Cortex of kidney (tissue), 1 donor: ENCODE measurements at places on chromosomes 7 and 10.

DNA sequence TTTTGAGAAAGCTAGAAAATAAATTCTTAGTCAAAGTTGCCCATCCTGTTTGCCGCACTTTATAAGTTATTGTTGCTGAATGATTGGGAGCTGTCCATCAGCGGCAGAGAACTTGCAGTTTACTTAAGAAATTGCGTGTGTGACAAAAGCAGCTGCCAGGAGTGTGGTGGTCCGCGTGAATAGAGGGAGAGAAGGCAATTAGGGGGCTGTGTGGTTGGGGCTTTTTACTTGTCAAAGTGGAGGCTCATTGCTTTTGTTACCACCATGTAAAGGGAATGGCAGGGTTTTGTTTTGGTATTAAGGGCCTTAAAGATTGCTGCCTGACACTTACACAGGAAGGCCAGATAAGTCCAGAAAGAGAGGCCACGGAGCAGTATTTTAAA, 177.8 kb downstream of the TCF7L2 start:
- DNase-seq: no peak

DNA sequence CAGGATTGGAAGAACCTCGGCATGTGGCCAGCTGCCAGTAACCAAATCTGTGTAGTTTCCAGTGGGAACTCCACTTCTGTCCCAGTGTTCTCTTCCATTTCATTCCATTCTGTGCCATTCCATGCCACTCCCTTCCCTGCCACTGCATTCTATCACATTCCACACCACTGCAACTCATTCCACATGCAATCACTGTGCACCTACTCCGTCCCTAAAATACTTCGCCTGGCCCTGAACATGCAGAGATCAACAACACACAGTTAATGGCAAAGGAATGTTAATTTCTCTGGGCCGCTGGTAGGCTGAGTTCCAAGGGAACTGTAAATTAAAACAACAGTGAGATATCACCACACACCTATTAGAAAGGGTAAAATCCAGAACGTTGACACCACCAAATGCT, 64.8 kb downstream of the AKR1B1 start:
- no peak for DNase-seq

DNA sequence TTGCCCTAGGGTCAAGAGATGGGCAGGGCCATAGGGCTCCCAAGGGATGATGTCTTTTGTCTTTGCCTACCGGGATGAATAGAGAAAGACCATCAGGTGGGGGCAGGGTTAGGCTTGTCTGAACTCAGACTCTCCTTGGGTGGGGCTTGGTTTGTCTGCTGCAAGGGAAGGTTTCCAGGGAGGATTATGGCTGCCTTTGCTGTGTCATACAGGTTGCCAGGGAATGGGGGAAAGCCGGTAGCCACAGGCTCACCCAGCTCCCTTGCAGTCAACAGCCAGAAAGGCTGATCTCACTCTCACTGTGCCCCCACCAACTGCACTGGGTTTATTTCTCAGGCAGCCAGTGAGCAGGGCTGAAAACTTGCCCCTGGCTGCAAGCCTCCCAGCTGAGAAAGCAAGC, 253.2 kb downstream of the POLR1F start:
- no peak for DNase-seq

- no peak for DNase-seq
Observed at GRCh38 chr10:56912043-56912442, 551.0 kb upstream of the ZWINT start.

- no peak for DNase-seq
Observed at GRCh38 chr7:32901629-32902028, 10.1 kb upstream of the KBTBD2 start.

DNA sequence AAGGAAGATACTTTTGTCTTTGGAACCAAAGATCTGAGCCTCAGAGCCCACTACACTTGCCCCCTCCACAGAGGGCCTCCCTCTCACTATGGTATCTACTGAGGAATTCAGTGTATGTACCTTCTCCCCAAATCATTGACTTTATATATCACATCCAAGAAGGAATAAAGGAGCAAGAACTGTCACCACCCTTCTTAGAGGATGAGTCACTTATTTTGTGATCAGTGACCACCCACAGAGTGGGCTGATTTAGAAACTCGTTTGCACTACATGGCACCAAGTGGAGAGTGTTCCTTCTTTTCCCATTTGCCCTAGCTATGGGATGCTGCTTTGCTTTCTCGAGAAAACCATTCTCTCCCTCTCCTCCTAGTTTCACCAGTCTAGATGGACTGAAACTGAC, 5.7 kb downstream of the TMEM243 start:
- no peak for DNase-seq

DNA sequence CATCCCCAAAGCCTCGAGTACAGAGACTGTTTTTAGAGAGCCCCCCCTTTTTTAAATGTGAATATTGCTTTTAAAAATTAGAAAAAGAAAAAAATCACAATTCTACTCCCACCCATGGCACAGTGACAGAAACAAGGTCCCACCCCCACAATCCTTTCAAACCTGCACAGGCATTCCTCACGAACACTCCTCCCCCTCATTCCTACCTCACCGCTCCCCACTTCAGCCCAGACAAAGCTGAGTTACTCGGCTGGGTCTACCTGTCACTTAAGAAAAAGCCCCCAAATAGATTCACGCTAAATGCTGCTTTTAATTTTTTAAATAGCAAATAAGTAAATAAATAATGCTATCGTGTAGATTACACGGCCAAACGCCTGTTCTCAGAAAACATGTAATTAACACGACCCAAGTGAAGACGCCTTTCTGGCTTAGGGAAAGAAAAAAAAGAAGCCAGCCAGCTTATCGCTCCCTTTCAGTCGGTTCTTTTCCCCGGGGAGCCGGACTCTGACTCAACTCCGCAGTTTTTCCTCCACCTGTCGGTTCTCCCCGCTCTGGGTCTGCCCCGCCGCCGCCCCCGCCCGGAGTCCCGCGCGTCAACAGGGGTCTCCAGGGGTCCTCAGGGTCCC, 739 bp downstream of the MPP7 start:
- no peak for DNase-seq

- no peak for DNase-seq
Observed at GRCh38 chr10:46232666-46233065, 54.1 kb upstream of the ANTXRL start.

GRCh38 chr7:105800849-105801534, 75.4 kb downstream of the ATXN7L1 start:
- no peak for DNase-seq

DNA sequence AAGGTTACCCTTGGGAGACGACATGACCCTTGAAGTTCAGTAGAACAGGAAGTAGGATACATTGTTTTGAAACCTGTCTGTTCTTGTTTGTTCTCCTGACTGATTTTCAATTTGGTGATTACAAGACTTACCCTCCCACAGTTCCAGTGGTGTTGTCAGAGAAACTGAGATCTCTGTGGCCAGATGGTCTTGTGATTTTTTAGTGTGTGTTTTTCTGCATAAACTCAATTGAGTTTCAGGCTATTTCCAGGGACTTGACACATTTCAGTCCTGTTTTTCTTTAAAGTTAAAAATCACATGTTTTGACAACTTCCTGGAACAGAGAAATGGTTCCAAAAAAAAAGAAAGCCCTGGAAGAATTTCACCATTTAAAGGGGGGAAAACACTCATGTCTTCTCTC, 22.3 kb downstream of the PIK3CG start:
- no peak for DNase-seq

DNA sequence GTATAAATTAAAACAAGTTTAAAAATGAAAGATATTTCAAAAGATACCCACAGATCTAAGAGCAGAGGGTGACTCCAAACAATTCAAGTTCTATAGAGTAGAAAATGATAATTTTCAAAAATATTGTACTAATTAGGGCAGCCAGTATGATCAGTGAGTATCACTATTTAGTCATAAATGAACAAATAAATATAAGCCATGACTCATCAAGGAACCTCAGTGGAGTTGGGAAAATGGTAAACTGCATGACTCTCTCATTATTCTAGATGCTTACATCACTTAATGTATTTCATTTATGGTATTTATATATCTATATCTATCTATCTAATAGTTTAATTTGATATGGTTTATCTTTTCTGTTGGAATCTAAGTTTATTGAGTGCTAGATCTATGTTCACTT, 94.3 kb downstream of the THSD7A start:
- DNase-seq: no peak

DNA sequence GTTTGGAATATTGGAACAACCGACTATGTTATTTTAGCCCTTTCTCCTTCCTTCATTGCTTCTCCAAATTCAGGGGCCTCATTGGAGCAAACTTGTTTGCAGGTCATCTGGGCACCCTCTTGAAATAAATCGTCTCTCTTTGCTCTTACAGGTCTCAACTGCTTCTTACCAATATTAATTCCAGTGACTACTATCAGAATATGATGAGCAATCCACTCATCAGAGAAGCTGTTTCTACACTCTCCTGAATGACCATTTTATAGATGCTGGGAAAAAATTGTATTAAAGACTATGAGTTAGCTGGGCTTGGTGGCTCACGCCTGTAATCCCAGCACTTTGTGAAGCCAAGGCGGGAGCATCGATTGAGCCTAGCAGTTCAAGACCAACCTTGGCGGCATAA, 12.5 kb upstream of the HNRNPF start:
- DNase-seq: no peak

DNA sequence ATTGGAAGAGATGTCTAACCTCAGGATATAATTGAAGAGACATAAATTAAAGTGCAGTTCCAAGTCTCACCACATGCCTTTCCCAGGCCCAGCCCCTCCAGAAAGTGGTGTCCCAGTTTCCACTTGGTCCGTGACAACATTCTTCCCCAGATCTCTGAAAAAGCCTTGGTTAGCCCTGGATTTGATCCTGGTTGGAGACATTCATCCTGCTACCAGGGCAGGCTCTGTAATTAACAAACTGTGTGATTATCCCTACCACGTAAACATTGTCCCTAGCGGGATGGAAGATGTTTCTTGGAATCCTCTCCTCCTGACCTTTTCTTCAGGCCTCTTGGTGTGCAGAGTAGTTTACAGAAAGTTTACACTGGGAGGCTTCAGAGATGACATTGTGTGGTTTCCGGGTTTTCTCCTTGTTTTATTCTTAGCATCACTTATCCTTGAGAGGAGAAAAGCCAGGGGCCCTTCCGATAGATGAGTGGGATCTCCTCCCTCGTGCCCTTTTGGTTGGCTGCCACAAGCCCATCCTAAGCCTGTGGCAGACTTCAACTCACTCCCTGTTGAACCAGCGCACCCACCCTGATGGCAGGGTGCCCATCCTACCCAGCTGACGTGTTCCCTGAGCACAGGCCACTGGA, 83.8 kb downstream of the COL13A1 start:
- DNase-seq: no peak

DNA sequence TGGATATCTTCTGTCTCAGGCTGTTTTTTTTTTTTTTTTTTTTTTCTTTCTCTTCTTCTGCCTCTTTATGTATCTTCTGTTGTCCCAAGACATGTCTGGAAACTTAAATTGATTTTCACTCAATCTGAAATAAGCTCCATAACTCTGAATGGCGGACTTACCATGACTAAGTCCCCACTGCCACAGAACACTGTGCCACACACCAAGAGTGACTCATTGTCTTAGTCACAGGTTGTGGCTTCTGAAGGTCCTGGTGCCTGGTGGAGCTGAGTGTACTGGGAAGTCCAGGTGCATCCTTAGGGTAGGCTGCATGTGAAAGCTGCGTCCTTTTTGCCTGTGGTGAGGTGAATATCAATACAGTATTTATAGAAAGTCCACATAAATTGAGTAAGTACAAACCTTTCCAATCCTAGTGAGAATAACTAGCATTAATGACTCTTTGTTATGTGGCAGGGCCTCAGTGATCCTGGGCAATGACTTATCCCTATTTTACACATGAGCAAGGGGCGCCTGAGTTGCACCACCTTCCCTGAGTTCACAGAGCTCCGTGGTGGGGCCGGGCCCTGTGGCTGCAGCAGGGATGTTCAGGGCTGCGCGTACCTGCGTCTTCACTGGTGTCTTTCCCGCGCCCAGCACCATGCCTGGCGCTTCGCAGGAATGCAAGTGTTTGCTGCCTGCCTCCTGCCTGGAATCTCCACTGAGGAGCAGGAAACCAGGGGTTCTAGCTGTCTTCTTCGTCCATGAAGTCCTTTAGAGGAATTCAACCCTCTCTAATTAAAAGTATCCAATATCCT, 4.3 kb downstream of the PFKP start:
- no peak for DNase-seq

GRCh38 chr7:109950256-109950655, 1140.7 kb upstream of the LRRN3 start:
- DNase-seq: no peak

GRCh38 chr10:44064987-44065787, 319.7 kb downstream of the CXCL12 start:
- DNase-seq: no peak

- DNase-seq: no peak
Observed at GRCh38 chr7:96021568-96021967, 249.2 kb downstream of the DYNC1I1 start.

GRCh38 chr10:26621889-26622711, 75.4 kb upstream of the PDSS1 start:
- DNase-seq: no peak

DNA sequence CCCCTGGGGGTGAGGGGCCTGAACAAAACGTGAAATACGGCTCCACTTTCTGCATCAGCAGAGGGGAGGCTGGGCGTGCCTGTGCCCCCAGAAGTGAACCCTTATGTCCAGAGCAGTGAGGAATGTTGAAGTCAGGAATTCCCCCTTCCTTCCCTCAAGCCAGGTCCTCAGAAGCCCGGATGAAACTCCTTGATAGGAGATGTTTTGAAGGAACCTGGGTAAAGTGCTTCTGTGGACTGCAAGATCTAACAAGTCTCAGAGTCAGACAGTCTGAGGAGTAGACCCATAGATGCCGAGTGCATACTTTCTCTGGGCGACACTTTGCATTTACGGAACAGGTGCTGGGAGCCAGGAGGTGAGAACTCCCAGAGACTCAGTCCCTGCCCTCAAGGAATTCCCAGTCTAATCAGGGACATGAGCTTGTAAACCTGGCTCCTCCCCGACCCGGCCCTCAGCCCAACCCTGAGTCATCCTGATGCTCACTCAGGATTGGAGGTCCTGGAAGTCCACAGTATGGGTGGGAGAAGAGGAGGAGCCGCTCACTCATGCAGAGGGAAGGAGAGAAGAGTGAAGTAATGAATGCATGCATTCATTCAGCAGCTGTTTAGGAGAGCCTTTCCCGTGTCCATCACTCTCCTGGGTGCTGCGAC, 179.5 kb upstream of the ITGB1 start:
- no peak for DNase-seq
